ENCODE measurements at places on chromosomes 5 and 9. TPM values are rescaled to one million over a fixed set of nuclear protein-coding genes. Genes with fewer than 3 reads are reported as not detected.
A peak's percentile ranks its signal among the peaks of the same experiment; 100 is the strongest.

- no peak for DNase-seq
These were observed 178.2 kb upstream of the FBXL7 start for GRCh38 chr5:15321776-15322175.

GRCh38 chr5:27015758-27016157 lies 22.6 kb downstream of the CDH9 start:
- no peak for DNase-seq

The ALAD gene
- total RNA-seq = 26.3 TPM

The SLU7 gene
- 34.6 TPM for total RNA-seq

The LCN2 gene
- not detected for total RNA-seq

The PAPPA gene
- total RNA-seq = 12.9 TPM

- no peak for DNase-seq
These were observed 32.1 kb upstream of the LMNB1 start for GRCh38 chr5:126744836-126745235.

DNA sequence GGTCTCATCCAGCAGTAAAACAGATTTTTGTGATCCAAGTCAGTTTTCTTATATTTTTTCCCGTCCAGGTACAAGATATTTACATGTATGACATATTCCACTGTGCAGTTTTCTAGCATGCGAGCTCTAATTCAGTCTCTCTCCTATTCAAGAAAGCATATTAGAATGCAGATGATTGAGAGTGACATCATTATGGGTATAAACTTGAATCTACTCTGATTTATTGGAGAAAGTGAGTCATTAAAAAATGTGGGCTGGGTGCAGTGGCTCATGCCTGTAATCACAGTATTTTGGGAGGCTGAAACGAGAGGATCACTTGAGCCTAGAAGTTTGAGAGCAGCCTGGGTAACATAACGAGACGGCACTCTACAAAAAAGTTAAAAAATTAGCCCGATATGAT lies 6.2 kb downstream of the FER start:
- peak; percentile 57 for DNase-seq

The ZNF300 gene
- 3.6 TPM for total RNA-seq

The ADAMTS12 gene
- total RNA-seq = 44.7 TPM

The RASGEF1C gene
- not detected for total RNA-seq

DNA sequence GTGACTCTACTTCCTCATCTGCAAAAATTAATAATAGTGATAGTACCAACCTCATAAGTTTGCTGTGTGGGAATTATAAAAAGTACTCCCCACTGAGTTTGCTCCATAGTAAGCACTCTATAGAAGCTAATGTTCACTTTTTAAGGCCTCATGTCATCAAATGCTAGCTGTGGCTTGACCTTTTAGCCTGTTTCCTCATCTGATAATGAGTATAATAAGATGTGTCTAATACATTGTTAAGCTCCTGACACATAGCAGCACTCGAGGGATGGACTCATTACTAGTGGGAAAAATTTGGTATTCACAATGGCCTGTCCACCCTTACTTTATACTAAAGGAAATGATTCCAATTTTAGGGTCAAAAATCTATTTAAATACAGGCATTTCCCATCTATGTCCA lies 26.1 kb upstream of the CAST start:
- DNase-seq = no peak

The HSPA5 gene
- total RNA-seq = 616 TPM

DNA sequence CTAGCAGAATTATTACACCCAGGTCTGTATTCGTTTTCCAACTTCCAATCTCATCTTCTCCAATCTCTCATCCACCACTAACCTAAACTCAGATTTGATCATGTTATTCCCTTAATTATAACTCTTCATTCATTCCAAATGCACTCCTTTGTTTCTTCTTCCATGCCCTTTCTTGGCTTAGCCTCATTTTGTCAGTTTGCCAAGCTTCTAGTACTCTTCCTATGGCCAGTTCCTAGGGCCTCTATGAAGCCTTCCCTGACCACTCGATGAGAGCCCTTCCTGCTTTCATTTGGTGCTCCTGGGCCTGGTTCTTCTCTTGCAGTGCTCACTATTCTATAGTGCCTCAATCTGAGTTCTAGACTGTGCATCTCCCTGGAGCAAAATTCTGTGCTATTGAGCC lies 5.8 kb downstream of the FAM219A start:
- no peak for DNase-seq

The MARCHF3 gene
- 19.9 TPM for total RNA-seq

- DNase-seq = no peak
These were observed 235.6 kb upstream of the C9orf72 start for GRCh38 chr9:27808864-27809263.

DNA sequence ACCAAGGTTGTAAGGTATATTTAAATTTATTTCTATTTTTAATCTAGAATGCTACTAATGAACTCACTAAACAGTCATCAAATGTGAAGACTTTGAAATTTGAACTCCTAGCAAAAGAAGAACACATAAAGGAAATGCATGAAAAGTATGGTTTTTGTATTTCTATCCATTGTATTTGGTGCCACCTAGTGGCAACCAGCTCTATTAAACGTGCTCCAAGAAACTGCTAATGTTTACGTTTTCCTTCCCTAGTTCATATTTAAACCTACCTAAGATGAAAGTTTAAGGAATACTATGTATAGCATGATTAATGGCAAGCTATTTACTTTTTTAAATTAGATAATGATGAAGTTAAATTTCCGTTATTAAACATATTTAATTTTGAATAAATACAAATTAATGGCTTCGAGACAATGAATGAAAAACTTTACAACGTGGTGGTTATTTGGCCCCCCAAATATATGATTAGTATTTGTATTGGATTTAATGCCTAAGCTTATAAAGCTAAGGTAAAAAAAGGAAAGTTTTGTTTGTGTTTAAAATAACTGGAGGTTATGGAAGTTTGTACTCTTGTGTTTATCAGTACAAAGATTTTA lies 115.9 kb upstream of the SH3GL2 start:
- peak; percentile 62 for DNase-seq

The MSX2 gene
- not detected for total RNA-seq

- DNase-seq = peak; percentile 33
These were observed 16.1 kb upstream of the RAB14 start for GRCh38 chr9:121217609-121218292.

- DNase-seq = no peak
These were observed 846 bp downstream of the MGAT1 start for GRCh38 chr5:180801596-180802324.

The NOP16 gene
- 31.7 TPM for total RNA-seq

GRCh38 chr9:26510137-26510536 lies 382.5 kb downstream of the CAAP1 start:
- DNase-seq = no peak

GRCh38 chr5:163938595-163938994 lies 433.2 kb downstream of the MAT2B start:
- no peak for DNase-seq

- no peak for DNase-seq
These were observed 72.6 kb downstream of the MVB12B start for GRCh38 chr9:126399251-126399650.

The TMC1 gene
- total RNA-seq = 0.09 TPM

The CAVIN4 gene
- total RNA-seq = 0.84 TPM

- DNase-seq = no peak
These were observed 286.7 kb downstream of the NFIB start for GRCh38 chr9:14027116-14027800.

- peak; percentile 58 for DNase-seq
These were observed 1.7 kb upstream of the GNG10 start for GRCh38 chr9:111659691-111660090.
